A549 treated with DMSO at 1 μM for 4 hours (cell line): ENCODE measurements at places on chromosomes 6 and 20. TPM values are rescaled to one million over a fixed set of nuclear protein-coding genes. Genes with fewer than 3 reads are reported as not detected.

Gene HLA-DOB
- total RNA-seq: 0.07 to 0.30 TPM (median 0.16 TPM) in 4 of 5 replicates, not detected in the other

Gene PI3
- 2.3 to 4.5 TPM (median 3.2 TPM) in 5 replicates for total RNA-seq

Gene MUCL3
- 0.02 to 0.05 TPM (median 0.03 TPM) in 3 of 5 replicates, not detected in the others for total RNA-seq

Gene HLA-DQB2
- total RNA-seq: not detected in 5 replicates

Gene BEND3
- total RNA-seq: 4.1 to 4.6 TPM (median 4.4 TPM) in 5 replicates

Gene PRDM13
- 0.83 to 1.2 TPM (median 0.93 TPM) in 5 replicates for total RNA-seq

Gene PDYN
- total RNA-seq: not detected in 5 replicates

Gene LY86
- total RNA-seq: not detected in 5 replicates

Gene HEBP2
- total RNA-seq: 13.9 to 34.9 TPM (median 33.0 TPM) in 5 replicates

Gene BACH2
- 0.30 to 0.50 TPM (median 0.42 TPM) in 5 replicates for total RNA-seq

Gene FANCE
- 2.5 to 3.3 TPM (median 3.0 TPM) in 5 replicates for total RNA-seq

Gene CYB5R4
- total RNA-seq: 22.3 to 28.0 TPM (median 27.4 TPM) in 5 replicates

Gene TINAG
- total RNA-seq: not detected in 5 replicates

Gene SRXN1
- total RNA-seq: 292 to 349 TPM (median 329 TPM) in 5 replicates

Gene SMLR1
- not detected in 5 replicates for total RNA-seq

Gene PLCB4
- 11.5 to 21.0 TPM (median 15.2 TPM) in 5 replicates for total RNA-seq

Gene CD2AP
- total RNA-seq: 13.6 to 23.1 TPM (median 18.5 TPM) in 5 replicates
